ENCODE measurements at places on chromosomes 5 and 9.

DNA sequence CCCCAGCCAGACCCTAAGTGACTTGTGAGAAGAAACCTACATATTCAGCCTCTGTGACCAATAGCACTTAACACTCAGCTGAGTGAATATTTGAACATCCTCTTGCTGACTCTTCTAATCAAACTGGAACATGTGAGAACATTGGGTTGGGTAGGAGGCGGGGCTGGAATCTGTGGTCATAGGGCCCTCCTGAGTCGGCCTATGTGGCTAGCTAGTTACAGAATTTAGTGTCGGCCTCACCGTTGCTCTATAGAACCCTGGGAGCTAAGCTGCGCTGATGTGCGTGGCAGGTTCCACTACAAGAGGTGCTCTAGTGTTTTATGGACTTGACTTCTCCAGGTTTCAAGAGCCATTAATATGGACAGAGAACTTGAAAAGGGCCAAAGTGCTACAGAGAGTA is 138.8 kb downstream of the DROSHA start:
- no peak for DNase-seq

GRCh38 chr5:135133181-135133580 is 99.2 kb upstream of the PITX1 start:
- DNase-seq, result no peak

DNA sequence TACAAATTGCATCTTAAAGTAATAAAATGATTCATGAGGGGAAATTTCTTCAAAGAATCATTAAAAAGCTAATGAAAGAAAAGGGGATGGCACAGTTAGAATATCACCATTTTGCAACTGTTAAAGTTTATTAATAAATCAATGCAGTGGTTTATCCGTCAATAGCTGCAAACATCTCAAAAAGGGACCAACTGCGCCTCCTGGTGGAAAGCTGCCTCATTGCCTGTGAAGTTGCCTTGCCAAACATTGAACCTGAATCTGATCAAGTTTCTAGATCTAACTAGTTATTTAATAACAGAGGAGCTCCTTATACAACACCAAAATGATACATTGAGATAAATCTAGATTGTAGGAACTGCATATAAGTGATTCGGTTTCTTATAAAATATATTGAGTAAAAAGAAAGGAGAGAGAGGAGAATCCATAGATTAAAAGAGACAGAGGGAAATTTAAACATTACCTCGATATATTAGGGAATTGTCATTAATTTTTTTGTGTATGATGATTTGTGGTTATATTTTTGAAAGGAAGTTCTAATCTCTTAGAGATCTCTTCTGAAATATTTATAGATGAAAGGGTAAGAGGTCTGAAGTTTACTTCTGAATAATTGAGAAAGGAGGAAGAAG is 6.9 kb upstream of the NDUFB6 start:
- peak; percentile 84 for DNase-seq

DNA sequence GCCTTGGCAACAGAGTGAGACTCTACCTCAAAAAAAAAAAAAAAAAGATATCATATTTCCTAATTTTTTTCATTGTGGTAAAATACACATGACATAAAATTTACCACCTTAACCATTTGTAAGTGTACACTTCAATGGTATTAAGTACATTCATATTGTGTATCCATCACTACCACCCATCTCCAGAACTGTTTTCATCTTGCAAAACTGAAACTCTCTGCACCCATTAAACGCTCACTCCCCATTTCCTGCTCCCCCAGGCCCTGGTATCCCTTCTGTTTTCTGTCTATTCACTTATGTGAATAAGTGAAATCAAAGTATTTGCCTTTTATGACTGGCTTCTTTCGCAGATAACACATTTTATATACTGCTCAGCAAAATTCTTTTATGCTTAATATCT is 12.8 kb downstream of the LRRC8A start:
- DNase-seq, result peak; percentile 14

- DNase-seq, result no peak
These were observed 193.0 kb downstream of the AOPEP start for GRCh38 chr9:94919376-94920098.

GRCh38 chr9:132997591-132997990 is 19.1 kb downstream of the GFI1B start:
- DNase-seq, result no peak

DNA sequence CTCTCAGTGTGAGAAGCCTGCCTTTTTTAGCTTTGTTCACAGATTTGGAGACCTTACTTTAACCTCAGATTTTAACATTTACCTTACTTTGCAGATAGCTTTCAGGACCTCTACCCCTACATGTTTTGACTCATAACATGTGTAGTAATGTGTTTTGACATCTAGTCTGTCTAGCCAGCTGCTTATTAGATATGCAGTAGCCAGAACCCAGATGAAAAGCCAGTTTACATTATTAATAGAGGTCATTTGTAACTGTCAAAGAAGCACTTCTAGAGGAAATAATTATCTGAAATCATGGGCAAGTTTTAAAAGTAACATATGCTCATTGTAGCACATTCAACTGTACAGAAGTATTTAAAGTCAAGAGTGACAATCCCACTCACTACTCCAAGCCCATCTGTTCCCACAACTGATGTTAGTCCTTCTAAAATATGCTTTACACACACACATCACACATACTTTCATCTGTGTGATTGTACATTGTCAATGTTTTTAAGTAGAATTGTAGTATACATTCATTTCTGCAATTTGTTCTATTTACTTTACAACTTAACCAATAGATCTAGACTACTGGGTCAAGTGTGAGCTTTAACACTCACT is 71.8 kb upstream of the NIPAL4 start:
- no peak for DNase-seq

GRCh38 chr9:130891688-130892476 is 4.7 kb downstream of the QRFP start:
- DNase-seq, result no peak

GRCh38 chr5:31825518-31826068 is 186.7 kb downstream of the PDZD2 start:
- DNase-seq, result peak; percentile 29

GRCh38 chr5:150142959-150143349 is 12.7 kb downstream of the PDGFRB start:
- no peak for DNase-seq

DNA sequence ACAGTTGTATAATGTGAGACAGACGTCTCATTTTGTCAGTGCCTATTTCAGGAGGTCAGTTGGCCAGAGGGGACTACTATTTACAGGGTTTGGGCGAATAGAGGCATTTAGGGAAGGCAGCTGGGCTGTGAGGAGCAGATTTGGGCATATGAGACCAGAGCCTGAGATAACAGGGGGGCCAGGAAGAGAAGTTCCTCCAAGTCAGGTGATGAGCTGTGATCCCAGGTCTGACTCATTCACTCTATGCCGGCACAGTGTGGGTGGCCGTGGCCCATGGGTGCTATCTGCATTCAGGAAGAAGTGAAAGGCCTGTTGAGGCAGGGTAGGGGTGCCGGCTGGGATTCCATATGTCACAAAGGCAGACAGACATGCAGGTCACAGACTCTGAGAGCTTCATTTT is 142.8 kb downstream of the PDZD2 start:
- DNase-seq, result no peak

- peak; percentile 81 for DNase-seq
These were observed 122.7 kb upstream of the LMX1B start for GRCh38 chr9:126490871-126491567.

GRCh38 chr5:93403141-93403928 is 177.7 kb downstream of the NR2F1-AS1 start:
- DNase-seq, result no peak

DNA sequence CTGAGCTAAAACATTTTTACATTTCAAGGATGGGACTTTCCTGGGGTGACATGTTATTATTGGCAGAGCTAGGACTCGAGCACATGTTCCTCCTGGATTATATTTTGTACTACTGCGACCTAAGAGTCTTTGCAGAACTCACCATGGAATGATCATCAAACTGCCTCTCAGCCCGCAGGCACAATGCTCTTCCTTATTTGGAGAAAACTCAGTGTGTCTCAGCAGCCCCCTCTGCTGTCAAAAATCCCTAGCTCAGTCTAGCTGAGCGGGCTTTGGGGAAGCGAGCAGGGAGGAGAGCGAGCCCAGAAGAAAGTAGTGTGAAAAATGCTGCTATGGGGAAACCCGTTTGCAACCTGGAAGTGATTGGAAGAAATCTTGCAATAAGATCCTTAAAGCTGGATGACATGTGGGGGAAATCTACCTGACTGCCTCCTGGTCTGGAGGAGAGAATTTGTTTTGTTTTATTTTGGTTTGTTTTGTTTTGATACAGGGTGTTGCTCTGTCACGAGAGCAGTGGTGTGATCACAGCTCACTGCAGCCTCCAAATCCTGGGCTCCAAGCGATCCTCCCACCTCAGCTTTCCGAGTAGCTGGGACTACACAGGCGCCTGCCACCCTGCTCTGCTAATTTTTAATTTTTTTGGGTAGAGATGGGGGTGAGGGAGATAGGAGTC is 89.9 kb upstream of the CLINT1 start:
- DNase-seq, result peak; percentile 81

DNA sequence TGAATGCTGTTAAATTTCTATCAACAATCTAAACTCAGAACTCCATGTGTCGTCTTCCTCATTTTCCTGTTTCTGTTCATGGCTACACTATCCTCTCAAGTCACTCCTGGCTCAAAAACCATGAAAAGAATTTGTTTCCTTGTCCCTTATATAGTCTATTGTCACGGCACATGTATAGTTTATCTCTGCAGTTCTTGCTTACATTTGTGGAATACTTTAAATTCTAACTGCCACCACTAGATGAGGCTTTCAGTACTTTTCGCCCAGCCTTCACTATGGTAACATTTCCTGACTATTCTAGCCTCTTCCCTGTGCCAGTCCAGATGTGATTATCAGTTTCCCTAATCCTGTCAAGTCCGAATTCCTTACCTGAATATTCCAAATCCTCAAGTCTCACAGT is 34.6 kb downstream of the PKD2L2 start:
- DNase-seq, result no peak
